ENCODE measurements at places on chromosomes 16 and 17. TPM values are rescaled to one million over a fixed set of nuclear protein-coding genes. Genes with fewer than 3 reads are reported as not detected.

Gene LSM12
- 51.4 TPM for total RNA-seq

Gene NPTX1
- total RNA-seq, result 73.0 TPM

Gene SRCIN1
- 0.17 TPM for total RNA-seq

Gene TNS4
- 5.7 TPM for total RNA-seq

Gene GRIN2A
- not detected for total RNA-seq

Gene BOLA2
- total RNA-seq, result 9.9 TPM

Gene KCNH6
- not detected for total RNA-seq

Gene TEKT1
- not detected for total RNA-seq

Gene ASIC2
- total RNA-seq, result not detected

Gene HASPIN
- 21.0 TPM for total RNA-seq

Gene ICAM2
- 133 TPM for total RNA-seq

Gene KRT40
- not detected for total RNA-seq

Gene OR1E1
- total RNA-seq, result not detected

Gene BCAR1
- total RNA-seq, result not detected

Gene HBA1
- total RNA-seq, result not detected

Gene PRKCA
- total RNA-seq, result 89.7 TPM

All from activated naive CD4-positive, alpha-beta T cell treated with anti-CD3 and anti-CD28 coated beads, Interleukin-2, amount 10 ng/mL, durations not matched to agents 5 hours and 36 hours (primary cell).